HTR-8/SVneo (cell line): ENCODE measurements at places on chromosomes 6 and 20.

DNA sequence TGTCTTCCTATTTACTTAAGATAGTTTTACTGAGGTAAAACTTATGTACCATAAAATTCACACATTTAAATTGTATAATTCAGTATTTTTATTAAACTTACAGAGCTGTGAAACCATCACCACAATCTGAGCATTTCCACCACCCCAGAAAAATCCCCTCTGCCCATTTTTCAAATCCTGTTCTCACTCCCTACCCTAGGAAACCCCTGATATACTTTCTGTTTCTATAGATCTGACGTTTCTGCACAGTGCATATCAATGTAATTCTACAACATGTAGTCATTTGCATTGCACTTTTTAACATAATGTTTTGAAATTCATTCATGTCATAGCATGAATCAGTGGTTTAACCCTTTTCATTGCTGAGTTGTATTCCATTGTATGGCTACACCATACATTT lies 96.7 kb upstream of the OPRM1 start:
- DNase-seq = no peak

DNA sequence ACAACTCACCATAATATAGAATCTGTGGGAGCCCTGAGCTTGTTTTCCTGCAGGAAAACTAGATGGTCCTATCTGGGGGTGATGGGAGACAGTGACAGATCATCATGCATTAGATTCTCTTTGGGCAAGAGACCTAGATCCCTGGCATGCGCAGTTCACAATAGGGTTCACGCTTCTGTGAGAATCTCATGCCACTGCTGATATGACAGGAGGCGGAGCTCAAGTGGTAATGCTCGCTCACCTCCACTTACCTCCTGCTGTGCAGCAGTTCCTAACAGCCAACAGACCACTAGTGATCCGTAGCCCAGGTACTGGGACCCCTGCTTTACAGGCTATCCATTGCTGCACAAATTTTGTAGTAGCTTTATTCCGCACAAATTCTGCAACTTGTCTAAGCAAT lies 84.5 kb downstream of the HIVEP2 start:
- DNase-seq = no peak

GRCh38 chr6:1103021-1103420 lies 208.9 kb upstream of the FOXQ1 start:
- DNase-seq = no peak

DNA sequence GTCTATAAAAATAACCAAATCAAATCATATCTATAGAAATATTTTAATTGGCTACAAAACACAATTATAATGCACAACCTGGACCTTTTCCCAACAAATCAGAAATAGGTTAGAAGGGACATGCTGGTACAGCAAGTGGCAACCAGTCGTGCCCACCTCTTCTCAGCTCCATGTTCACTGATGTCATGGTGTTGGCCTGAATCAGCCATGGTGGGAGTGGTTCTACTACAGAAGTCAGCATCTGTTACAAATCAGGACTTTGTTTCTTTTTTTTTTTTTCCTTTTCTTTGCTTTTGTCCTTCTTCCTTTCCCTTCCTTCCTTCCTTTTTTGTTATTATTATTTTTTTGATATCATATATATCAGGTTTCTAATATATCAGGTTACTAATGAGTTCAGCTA lies 91.2 kb downstream of the RALGAPA2 start:
- no peak for DNase-seq

GRCh38 chr6:8764733-8765132 lies 329.4 kb upstream of the SLC35B3 start:
- DNase-seq = no peak

DNA sequence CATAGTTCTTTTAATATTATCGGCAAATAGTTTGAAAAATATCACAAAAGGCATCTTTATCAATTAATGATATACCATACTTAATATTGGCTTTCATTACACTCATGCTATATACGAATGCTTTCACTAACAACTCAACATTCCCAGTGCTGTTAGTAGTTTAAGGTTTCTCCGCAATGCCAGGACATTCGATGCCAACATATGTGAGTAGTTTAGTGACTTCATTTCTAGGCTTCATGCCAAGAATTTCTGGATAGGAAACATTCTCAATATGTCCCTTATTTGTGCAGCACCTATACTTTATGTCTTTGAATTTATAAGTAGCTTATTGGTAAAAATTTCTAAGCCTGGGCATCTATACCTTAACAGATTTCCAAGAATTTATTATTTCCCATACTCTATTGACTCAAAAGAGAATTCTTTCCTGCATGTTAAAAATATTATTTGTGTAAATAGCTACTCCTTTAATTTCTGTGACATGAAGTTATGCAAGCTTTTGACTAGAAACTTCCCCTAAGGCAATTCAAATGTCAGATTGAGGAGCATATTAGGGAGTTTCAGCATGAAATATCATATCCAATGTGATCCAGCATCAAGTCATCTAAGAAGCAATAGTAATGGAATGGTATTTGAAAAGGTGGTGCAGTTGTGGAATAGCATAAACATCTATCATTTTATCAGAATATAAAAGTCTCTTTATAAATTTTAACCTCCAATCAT lies 236.0 kb upstream of the STXBP5 start:
- peak; percentile 66 for DNase-seq

DNA sequence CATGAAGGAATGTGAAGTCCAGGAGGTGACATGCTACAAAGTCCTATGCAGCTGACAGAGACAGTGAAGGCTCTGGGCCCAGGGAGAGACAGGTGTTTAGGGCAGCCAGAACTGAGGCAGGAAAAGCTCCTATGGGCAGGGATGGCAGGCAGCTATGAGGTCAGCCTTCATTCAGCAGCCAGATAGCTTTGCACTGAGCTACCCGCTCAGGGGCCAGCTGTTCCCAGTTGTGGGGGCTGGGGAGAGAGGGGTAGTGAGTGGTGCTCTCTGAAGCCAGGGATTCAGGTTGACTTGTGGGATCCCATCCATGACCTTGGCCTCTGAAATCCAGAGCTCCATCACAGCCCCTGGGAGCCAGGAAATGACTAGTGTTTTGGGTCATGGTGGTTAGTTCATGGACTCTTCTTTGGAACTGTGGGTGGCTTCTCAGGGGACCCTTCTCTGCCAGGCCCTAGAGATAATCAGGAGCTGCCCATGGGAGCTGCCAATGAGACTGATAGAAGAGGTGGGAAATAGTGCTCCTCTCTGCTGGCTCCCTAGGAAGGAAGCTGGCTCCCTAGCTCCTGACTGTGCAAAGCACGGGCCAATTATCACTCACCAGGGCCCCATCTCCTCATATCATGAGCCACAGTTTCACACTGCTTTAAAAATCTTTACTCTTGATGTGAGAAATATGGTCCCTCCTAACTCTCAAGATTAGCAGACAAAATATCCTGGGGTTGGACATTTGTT lies 127.7 kb downstream of the VEGFA start:
- no peak for DNase-seq
